Putamen (tissue), 1 donor: ENCODE measurements at places on chromosomes 16 and 17.

GRCh38 chr17:58020401-58020800 is 13.4 kb upstream of the SRSF1 start:
- DNase-seq = no peak

DNA sequence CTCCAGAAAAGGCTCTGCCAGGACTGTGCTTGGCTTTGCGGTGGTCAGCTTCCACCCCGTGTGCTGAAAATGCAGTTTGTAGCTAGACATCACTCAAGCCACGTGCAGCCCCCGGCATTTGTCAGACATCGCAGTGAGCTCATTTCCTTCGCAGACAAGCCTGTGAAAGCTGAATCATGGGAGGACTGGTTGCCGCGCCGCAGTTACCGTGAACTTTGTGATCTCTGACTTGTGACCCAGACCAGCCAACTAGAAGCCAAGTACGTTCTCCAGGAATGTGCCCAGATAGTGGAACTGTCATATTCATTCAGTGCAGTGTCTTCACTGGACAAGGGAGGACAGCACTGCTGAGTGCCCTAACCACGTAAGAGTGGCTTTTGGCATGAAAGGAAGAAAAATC is 58.1 kb downstream of the NDE1 start:
- no peak for DNase-seq

DNA sequence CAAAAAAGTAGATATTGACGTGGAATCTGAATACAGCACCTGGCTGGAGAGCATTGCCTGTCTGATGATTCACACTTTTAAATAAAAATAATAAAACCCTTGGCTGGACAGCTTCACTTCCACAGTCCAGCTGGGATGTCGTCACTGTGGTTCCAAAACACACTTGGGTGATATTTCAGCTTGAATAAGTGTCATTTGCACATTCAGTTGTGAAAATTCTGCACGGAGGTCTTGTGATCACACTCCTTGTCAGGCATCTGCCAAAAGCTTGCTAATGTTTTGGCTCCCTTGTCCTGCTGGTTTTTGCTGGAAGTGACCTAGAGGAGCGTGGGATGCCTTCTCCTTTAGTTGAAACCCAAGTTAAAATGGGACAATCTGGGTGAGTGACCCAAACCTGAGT is 60.7 kb downstream of the PCTP start:
- no peak for DNase-seq

- no peak for DNase-seq
Measured at GRCh38 chr16:65316808-65317207, 194.9 kb upstream of the CDH11 start.

GRCh38 chr16:55809851-55810250 is 23.0 kb downstream of the CES1 start:
- no peak for DNase-seq

GRCh38 chr16:583815-584591 is 5.9 kb upstream of the RAB40C start:
- no peak for DNase-seq

- DNase-seq = no peak
Measured at GRCh38 chr16:56944954-56945839, 13.3 kb downstream of the HERPUD1 start.
